HS-27A (cell line): ENCODE measurements at places on chromosomes 16 and 17.

- no peak for DNase-seq
Measured at GRCh38 chr16:75024182-75024581, 25.4 kb downstream of the ZNRF1 start.

DNA sequence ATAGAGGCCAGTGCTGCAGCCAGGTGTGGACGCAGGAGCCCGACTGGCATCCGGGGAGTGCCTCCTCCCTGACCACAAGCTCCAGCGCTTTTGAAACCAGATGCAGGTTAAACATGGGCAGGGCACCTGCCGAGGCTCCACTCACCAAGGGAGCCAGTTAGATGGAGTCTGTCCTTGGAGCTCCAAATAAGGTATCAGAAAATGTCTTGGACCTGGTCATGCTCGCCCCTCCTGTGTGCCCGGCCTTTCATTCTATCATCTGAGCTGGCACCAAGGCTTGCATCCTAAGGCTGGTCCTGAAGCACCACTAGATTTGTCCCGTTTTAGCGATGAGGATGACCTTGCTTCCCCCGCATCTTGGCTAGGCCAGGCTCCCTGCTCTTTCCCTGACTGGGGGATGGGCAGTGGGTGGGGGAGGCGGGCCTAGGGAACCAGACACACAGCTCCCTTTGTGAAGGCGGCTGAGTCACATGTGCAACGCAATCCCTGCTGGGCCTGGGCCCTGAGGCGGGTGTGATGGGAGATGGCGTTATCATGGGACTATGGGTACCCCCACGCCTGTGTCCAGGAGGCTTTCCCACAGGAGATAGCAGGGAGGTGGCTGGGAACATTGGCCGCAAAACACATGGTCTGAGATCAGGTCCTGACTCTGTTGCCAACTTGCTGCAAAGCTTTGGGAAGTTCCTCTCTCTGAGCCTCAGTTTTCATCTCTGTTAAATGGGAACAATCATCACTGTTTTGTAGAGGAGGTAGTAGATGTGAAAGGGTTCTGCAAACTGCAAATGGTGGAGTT, 5.0 kb upstream of the ADGRG1 start:
- DNase-seq: no peak

- DNase-seq: no peak
Measured at GRCh38 chr16:918741-919657, 51.8 kb downstream of the LMF1 start.

- DNase-seq: no peak
Measured at GRCh38 chr16:89269805-89270665, 52.5 kb downstream of the ZNF778 start.

GRCh38 chr16:81813648-81814047, 34.6 kb downstream of the PLCG2 start:
- DNase-seq: no peak

- no peak for DNase-seq
Measured at GRCh38 chr16:85879975-85880831, 18.8 kb upstream of the IRF8 start.

DNA sequence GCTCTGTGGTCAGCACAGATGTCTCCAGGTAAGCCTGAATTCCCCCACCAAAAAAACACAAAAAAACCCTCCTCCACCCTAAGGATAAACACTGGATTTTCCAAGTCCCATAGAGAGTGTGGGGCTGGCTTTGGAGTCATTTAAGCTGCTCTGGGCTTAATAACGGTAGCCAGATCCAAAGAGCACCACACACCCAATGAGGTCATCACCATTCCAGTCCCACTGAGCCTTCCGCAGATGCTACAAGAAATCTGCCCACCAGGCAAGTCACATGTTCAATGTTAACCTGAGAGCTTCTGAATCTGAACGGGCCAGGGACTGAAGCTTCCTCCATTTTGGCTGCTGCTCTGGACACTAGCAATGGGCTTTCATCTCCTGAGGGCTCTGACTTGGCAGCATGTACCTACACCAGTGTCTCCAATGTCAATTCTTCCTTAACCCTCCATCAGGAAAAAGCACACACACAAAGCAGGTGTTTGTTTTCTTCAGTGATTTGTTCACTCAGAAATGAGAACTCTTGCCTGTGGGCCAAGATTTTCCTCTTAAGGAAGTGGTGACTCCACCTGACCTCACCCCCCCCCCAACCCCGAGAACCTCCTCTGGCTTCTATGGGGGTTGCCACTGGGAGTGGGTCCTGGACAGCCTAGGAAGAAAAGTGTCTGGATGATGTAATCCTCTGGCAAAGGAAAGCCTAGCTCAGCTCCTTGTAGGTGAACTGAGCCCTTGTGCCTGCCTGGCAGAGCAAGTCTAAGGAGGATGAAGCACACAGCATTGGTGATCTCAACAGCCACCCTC, 220.1 kb downstream of the FOXL1 start:
- DNase-seq: no peak

DNA sequence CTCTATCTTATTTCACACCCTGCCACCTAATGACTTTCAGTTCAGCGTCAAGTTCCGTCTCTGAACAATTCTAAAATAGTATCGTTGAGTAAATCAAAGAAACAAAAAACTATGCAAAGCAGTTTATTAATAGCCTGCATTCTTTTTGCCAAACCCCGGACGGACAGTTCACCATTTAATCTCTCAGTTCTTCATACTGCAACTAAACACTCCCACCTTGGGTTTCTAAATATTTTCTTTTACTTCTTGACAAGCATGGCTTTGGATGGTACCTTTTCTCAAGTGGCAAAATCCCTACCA, 1.2 kb downstream of the MYH11 start:
- DNase-seq: no peak

- no peak for DNase-seq
Measured at GRCh38 chr17:73060721-73061120, 31.8 kb downstream of the SLC39A11 start.

DNA sequence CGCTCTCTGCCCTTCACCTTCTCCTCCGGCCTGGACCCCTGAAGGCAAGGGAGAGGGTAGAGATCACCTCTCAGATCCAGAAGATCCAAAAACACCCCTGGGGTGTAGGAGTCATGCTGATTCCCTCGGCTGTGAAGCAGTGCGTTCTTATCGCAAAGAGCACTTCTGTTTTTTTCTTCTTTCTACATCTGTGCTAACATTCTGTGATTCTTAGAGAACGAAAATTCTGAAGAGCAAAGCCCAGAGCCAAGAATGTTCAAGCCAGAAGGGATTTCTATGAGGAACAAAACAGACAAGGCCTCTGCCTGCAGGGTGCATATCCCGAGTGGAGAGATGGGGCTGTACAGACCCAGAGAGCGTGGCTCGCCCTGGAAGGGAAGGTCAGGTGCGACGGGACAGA, 17.2 kb downstream of the NPTX1 start:
- DNase-seq: no peak
